ENCODE measurements at places on chromosomes 6 and 20.

- no peak for DNase-seq
Observed at GRCh38 chr20:63124782-63125580, 91.0 kb downstream of the YTHDF1 start.

GRCh38 chr6:70110126-70111022 lies 192.5 kb downstream of the COL9A1 start:
- no peak for DNase-seq

DNA sequence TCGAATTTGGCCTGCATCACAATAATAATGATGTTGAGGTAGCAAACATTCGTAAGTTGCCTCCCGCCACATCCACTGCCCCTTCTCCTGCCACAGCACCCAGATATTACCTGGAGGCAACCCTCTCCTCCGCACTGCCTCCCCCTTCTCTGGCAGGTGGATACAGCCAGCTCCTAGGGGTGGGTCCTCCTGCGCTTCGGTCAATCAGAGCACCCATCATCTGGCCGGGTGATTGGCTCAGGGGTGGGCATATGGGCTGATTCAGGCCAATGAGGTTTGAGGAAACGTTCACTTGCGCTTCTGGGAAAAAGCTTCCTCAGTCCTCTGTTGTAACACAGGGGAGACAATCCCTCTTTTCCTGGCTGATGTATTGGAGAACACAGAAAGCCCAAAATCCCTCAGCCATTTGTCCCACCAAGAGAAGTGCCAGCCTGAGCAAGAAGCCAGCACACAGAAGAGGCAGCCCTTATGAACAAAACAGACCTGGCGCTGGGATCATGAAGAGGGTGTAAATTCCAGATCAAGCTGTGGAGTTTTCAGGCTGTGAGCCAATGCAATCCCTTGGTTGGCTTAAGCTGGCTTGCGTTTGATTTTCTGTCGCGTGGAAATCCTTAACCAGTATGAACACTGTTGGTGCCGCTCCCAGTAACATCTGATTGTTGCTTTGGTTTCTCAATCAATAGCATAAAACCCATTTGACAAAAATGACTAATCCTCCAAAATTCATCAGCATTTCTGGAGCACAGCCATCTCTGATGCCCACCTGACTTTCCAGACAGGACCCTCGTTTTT lies 82.2 kb downstream of the PRDM1 start:
- DNase-seq = no peak

GRCh38 chr20:38108438-38108985 lies 56.6 kb downstream of the TGM2 start:
- DNase-seq = no peak

DNA sequence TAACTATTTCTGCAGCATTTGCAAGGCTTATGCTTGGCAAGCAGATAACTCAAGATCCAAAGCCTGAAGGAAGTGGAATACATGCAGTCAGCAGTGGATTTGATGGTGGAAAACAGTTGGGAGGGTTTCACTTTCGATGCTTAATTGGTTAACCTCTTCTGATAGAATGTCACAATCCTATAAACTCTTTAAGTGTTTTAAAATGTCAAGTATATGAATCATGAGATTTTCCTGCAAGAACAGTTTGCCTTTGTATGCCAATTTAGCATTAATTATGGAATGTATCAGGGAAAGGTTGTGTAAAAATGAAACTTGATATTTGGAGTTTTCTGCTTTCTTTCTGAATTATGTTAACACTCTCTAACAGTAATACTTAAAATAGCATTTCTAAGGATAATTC lies 36.6 kb downstream of the NKX2-4 start:
- DNase-seq = no peak

- no peak for DNase-seq
Observed at GRCh38 chr6:151242420-151242861, 2.7 kb downstream of the AKAP12 start.

- no peak for DNase-seq
Observed at GRCh38 chr20:17867131-17867925, 101.3 kb downstream of the SNX5 start.

GRCh38 chr6:55997223-55997874 lies 122.0 kb upstream of the BMP5 start:
- no peak for DNase-seq

DNA sequence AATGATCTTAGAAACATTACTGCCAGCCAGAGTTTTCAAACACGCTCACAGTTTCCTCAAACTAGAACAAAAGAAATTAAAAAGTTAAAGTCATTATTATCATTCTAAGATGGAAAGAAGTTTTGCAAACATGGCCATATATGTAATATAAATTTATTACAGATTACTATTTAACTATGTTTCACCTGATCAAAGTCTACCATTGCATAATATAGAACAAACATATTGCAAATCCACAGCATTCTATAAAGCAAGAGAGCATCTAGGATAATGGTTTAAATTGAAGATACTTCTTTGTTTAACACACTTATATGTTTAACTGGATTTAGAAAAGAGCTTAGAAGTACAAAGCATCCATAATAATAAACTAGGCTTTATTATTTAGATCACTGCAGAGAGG lies 26.2 kb upstream of the DCBLD1 start:
- no peak for DNase-seq

DNA sequence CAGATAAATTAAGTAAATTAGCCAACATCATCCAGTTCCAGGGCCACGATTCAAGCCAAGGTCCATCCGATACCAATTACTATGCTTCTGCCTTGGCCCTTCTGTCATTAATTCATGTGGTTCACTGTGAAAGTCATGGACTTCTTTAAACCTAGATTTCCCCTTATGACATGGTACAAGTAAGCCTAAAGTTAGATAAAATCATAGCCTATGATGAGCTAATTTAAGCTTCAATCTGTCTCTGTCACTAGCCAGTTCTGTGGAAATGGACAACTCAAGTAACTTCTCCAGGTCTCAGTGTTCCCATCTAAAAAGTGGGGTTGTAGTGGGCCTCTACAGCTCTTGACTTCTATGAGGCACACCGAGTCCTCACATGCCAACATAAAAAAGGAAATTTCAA lies 225.5 kb upstream of the MARCKS start:
- DNase-seq = no peak

DNA sequence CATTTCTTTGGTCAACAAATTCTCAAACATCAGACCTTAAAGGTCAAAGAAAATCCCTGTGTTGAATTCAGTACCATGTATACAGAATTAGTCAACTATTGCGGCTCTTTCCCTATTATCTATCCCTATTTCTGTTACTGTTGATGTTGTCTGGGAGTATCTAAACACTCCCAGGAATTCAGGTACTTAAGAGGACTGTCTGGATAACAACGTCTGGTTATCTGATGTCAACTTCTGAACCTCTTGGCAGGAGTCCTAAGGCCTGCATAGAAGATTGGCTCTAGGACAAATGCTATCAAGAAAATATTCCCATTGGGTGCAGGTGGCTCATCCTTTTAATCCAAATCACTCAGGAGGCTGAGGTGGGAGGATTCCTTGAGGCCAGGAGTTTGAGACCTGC lies 255.6 kb downstream of the KHDC1L start:
- DNase-seq = no peak

DNA sequence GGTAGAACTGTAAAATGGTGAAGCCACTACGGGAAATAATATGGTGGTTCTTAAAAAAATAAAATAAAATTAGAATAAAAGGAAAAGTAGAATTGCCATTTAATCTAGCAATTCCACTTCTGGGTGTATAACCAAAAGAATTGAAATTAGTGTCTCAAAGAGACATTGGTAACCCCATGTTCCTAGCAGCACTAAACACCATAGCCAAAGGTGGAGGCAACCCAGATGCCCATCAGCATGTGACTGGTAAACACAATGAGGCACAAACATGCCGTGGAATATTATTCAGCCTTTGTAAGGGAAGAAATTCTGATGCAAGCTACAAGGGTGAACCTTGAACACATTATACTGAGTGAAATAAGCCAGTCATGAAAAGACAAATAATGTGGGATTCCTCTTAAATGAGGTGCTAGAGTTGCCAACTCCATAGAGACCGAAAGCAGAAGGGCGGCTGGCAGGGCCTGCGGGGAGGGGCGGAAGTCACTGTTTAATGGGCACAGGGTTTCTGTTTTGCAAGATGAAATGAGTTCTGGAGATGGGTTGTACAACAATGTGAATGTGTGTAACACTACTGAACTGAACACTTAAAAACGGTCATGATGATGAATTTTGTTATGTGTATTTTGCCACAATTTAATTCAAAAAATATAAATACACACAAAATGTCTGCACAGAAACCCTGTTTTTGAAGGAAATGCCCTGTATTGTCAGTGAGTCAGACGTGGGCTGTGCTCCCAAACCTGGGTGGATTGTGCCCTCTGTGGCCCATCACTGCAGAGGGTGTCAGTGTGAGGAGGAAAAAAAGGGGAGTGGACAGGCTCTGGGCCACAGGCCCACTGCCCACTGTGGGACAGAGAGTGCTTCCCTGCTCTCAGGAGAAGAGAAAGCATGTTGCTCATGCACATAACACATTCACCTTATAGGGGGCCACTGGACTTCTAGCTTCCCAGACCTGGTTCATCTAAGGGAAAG lies 49.6 kb upstream of the CD93 start:
- DNase-seq = no peak

DNA sequence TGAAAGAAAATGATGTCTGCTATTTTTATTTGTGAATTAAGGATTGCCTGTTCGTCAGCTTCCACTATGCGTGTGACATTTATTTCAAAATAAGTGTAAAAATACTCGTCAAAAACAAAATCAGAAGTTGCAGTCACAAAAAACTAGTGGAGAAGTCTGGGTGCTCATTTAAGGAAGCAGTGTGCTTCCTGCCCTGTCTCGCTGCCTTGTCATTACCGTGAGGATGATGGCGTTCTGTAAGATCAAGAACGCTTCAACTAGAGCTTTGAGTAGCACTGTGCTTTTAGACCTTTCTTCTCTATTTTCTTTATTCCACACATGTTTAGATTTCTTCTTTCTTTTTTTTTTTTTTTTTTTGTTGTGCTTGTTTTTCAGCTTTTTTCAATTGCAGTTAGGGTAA lies 186.9 kb downstream of the TBC1D7 start:
- no peak for DNase-seq

DNA sequence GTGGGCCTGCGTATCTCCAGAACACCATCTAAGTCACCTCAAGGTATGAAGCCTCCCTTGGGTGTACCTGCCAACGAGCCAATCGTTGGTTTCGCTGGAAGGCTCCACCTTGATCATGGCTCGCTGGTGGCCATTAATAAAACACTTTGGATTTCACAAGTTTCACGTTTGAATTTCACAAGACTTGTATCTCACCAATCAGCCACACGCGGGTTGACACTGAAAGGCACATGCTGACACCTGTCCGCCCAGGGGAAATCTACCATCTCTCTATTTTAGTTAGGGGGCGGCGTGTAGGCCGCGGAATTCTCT lies 586 bp upstream of the HMGA1 start:
- DNase-seq = no peak

GRCh38 chr6:80254716-80255115 lies 148.2 kb downstream of the BCKDHB start:
- no peak for DNase-seq

- DNase-seq = no peak
Observed at GRCh38 chr6:46010771-46011170, 4.9 kb downstream of the CLIC5 start.

DNA sequence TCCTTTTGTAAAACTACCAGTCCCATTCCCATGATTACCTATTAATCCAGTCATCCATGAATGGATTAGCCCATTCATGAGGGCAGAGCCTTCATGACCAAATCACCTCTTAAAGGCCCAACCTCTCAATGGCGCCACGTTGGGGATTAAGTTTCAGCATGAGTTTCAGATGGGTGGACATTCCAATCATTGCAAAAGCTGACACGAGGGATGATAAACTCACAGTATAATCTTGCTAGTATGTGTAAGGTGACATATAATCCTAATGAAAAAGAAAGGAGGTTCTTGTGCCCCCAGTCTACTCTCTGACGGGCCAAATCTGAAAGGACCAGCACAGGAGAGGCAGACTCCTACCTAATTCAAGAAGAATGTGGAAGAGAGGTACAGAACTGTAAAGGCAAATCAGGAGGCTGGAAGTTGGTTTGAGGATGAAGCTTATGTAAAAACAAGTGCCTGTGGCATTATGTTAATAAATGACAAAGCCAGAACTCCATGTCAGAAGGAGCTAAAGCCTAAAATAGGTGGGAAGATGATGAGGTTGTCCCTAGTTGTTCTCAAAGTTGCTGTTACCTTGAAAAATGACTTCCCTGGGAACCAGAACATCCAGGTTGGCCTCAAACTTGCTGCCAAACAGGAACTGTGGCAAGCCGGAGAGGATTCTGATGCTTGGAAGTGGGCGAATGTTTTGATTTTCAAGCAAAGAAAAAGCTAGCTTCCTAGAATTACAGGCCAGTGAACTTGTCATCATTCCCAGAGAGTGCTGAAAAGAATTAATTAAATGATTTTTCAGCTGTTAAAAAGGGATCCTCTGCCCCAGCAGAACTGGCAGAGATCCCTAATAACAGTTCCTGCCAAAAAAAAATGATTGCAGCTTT lies 106.5 kb upstream of the TIAM2 start:
- no peak for DNase-seq

- DNase-seq = peak; percentile 15
Observed at GRCh38 chr6:38012573-38012972, 193.0 kb downstream of the ZFAND3 start.

GRCh38 chr20:51665543-51666118 lies 102.6 kb downstream of the ATP9A start:
- DNase-seq = no peak

GRCh38 chr20:50251992-50252511 lies 61.4 kb downstream of the CEBPB start:
- no peak for DNase-seq

- peak; percentile 55 for DNase-seq
Observed at GRCh38 chr6:217048-217659, 75.1 kb upstream of the DUSP22 start.

- DNase-seq = no peak
Observed at GRCh38 chr6:143806282-143807102, 36.6 kb upstream of the LTV1 start.

DNA sequence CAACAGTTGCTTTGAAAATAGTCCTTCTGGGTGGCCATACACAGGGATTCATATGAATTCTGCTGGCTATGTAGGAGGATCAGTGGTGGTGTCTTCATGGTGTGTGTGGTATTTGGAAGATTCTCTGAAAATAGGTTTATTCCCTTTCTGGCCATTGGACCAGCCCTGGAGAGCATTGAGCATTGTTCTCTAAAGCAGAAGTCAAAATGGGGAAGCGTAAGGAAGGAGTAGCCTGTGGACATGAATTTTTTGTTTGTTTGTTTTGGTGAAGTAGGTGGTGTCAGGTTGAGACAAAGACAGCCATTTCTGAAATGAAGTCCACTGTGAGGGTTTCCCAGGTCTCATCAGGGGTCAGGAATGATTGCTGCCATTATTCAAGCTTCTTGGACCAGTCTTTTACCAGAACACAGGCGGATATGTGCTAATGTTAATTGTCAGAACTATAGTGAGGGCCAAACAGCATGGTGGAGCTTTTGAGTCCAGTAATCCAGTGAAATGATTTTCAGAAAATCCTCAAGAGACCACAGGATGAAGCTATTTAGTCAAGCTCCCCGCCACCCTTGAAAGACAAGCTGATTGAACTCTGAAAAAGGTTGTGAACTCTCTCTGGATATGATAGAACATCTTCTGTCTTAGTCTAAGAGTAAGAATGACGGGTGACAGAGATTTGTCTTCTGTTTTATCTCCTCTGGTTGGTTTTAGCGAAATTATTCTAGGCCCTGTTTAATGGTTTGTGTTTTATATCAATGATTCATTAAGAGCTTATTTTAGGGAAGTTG lies 60.0 kb downstream of the DNAH8 start:
- DNase-seq = no peak

Measured in endothelial cell (in vitro differentiated cells).